ENCODE measurements at places on chromosomes 7 and 10. TPM values are rescaled to one million over a fixed set of nuclear protein-coding genes. Genes with fewer than 3 reads are reported as not detected.

EIF5AL1 gene
- total RNA-seq = not detected

TMEM130 gene
- not detected for total RNA-seq

DNA sequence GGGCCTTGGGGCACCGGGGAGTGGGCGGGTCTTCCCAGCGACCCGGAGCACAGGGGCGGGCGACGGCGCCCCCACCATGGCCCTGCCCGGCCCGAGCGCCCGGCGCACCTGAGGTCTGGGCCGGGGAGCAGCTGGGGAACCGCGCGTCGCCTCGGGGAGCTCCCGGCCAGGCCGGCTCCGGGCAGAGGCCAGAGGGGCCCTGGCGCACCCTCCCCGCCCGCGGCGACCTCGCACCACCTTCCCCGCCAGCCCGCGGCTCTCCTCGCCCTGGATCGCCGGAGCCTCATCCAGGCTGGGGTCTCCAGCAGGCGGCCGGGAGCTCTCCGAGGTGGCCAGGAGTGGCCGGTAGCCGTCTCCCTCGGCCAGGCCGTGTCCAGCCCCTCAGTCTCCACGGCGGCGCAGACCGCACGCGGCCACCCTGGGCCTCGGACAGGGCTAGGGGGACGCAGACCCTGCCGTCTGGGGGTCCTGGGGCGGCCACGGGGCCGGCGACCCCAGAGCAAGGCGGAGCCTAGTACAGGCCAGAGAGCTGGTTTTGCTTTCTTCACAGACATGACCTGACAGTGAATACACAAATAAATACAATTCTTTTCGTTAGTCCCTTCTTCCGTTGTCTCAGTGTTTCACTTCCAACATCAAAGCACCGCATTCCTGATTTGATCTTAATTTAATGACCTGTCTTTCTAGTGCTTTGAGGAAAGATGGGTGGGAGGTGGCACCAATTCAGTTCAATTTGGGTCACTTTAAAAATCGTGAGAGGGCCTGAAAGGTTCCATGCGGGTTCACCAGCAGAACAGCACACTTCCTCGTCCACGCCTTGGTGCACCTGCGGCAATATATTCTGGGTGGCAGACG is 356.9 kb downstream of the DNAJB6 start:
- peaks cover 20% of the 10 kb centered on the region for H3K4me1 ChIP-seq
- H3K36me3 ChIP-seq = no peaks in the 10 kb centered on the region
- H3K4me3 ChIP-seq = no peak overlapping the region

GRCh38 chr7:151742713-151743480 is 134.0 kb downstream of the PRKAG2 start:
- no peak overlapping the region for H3K4me3 ChIP-seq
- H3K27me3 ChIP-seq = no peaks in the 10 kb centered on the region
- H3K4me1 ChIP-seq = peaks cover 10% of the 10 kb centered on the region
- DNase-seq = no peak

- no peak for DNase-seq
- no peaks in the 10 kb centered on the region for H3K4me1 ChIP-seq
- H3K27me3 ChIP-seq = no peaks in the 10 kb centered on the region
- H3K4me3 ChIP-seq = no peak overlapping the region
Measured at GRCh38 chr7:28329661-28330363, 82.5 kb upstream of the CREB5 start.

- H3K4me1 ChIP-seq = peaks cover 32% of the 10 kb centered on the region
- H3K27me3 ChIP-seq = no peaks in the 10 kb centered on the region
- peaks cover 7% of the 10 kb centered on the region for H3K36me3 ChIP-seq
- DNase-seq = peak; percentile 58
- H3K4me3 ChIP-seq = peak within 1 kb of the TSS; percentile 53
- peak within 1 kb of the TSS; percentile 92 for H3K27ac ChIP-seq
Measured at GRCh38 chr10:45000752-45001380, at the start of gene ZNF22. TSS of gene ZNF22 (plus strand) at chr10:45000923. CDS start at chr10:45003369, 2,446 bp downstream.
